ENCODE measurements at places on chromosomes 2 and 18. TPM values are rescaled to one million over a fixed set of nuclear protein-coding genes. Genes with fewer than 3 reads are reported as not detected.
A peak's percentile ranks its signal among the peaks of the same experiment; 100 is the strongest.

BOLL gene
- 3.0 TPM for polyA plus RNA-seq

AFF3 gene
- polyA plus RNA-seq, result 3.9 TPM

RBM45 gene
- polyA plus RNA-seq, result 9.6 TPM

ACVR1C gene
- 0.19 TPM for polyA plus RNA-seq

WDR35 gene
- 7.5 TPM for polyA plus RNA-seq

TPO gene
- polyA plus RNA-seq, result 0.25 TPM

LRRC30 gene
- 9.2 TPM for polyA plus RNA-seq

ANKRD23 gene
- 13.8 TPM for polyA plus RNA-seq

ATP6V1C2 gene
- 1.7 TPM for polyA plus RNA-seq

SERTAD2 gene
- polyA plus RNA-seq, result 30.7 TPM

PHOSPHO2 gene
- polyA plus RNA-seq, result 4.1 TPM

GRCh38 chr2:67716895-67717396, 319.8 kb downstream of the ETAA1 start:
- DNase-seq, result no peak

GRCh38 chr2:152223977-152224376, 48.4 kb upstream of the STAM2 start:
- DNase-seq, result peak; percentile 38

- no peak for DNase-seq
These were observed 317.4 kb upstream of the SOX11 start for GRCh38 chr2:5374762-5375161.

DNA sequence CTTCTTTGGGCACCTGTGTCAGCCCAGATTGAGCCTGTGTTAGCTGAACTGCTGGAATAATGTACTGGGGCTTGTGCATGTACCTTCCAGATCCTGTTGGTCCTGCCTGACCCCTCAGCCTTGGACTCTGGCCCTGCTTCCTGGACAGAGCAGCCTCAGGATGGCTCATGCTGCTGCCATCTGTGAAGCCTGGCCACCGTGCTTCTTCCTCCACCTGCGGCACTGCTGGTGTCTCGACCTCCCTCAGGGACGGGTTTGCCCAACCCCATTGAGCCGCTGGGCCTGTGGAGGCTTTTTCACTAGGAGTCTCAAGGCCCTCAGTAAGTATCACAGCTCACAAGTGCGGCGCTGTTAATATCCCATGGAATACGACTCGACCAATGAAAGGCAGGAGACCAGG, 342.7 kb downstream of the TGIF1 start:
- DNase-seq, result no peak

DNA sequence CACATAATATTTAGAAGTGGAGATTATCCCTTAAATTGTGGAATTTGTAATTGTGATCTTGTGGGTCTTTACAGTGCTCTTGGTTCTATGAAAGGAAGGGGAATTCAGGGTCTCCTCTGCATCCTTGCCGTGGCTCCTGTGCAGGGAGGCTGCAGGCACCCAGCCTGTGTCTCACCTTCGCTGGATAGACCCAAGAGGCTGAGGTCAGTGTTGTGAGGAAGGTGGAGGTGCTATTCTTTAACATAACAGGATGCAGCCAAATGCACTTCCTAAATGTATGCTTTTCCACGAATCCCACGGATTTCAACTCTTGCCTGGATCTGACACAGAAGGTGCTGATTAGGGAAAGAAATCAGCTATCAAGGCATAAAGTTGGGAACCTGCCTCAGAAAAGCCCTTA, 69.5 kb downstream of the TMEM18 start:
- no peak for DNase-seq

DNA sequence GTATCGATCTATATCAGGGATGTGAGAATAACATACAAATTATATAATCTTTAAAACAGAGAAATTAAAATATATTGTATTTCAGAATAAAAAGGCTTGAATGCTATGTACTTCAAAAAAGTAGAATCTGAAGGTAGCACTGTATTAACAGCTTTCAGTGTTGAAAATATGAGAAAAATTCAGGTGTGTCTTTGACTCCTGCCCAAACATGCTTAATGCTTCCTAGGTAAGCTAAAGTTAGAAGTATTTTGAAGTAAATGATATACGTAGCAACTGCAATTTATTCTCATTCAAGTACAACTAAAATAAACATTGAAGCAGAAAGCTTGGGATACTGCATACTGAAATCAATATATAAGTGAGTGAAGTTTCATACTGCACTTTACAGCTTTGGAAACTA, 1082.0 kb upstream of the ACVR2A start:
- no peak for DNase-seq

GRCh38 chr2:105272176-105272575, 30.6 kb downstream of the GPR45 start:
- DNase-seq, result no peak

- peak; percentile 57 for DNase-seq
These were observed 860.6 kb upstream of the ZEB2 start for GRCh38 chr2:145380436-145381017.

GRCh38 chr18:26650310-26651268, 102.2 kb upstream of the KCTD1 start:
- no peak for DNase-seq

DNA sequence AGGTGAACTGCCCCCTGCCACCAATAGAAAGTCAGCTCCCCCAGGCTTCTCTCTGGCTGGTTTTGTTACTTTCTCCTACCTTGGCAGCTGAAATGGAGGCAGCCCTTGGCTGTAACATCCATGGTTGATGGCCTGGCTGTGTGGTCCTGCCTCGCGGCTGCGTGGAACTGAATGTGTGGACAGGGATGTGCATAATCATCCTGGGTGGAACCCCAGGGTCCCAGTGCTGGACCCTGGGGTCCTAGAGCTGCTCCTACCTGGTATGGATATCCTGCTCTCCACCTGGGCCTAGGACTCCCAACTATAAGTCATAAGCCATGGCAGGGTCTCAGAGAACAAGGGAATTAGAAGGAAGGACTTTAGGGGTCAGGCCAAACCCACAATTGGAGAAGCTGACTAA, 93.5 kb downstream of the CAPN13 start:
- no peak for DNase-seq

DNA sequence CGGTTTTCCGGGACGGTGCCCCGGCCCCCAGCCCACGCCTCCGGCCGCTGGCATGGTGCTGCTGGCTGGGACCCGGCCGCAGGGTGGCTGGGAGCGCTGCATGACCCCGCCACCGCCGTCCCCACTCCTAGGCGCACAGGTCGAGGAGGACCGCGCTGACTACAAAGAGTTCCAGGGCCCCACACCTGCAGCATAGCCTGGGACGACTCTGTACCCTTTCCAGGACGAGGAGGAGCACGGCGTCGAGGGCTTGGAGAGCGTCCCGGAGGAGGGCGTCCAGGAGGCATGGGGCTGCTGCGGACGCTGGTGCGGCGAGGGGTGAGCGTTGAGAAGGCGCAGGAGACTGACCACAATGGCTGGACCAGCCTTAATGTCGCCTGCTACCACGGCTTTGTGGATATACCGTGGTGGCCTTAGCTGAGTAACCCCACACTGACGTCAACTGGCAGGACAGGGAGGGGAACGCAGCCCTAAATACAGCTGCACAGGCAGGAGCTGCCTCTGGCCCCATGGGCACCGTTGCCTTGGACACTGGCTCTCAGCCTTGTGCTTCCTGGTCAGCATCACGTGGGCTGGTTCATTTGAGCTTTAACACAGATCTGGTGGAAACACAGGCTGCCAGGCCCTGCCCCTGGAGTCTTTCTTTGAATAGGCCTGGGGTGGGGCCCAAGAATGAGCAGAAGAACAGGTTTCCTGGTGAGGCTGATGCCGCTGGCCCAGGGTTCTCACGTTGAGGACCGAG, 40.9 kb upstream of the TRIM43B start:
- no peak for DNase-seq

GRCh38 chr2:58046585-58047372, at the start of gene VRK2:
Gene VRK2 (plus strand): TSS chr2:58046806. CDS start chr2:58048832, 2,026 bp downstream.
- DNase-seq, result peak; percentile 88

DNA sequence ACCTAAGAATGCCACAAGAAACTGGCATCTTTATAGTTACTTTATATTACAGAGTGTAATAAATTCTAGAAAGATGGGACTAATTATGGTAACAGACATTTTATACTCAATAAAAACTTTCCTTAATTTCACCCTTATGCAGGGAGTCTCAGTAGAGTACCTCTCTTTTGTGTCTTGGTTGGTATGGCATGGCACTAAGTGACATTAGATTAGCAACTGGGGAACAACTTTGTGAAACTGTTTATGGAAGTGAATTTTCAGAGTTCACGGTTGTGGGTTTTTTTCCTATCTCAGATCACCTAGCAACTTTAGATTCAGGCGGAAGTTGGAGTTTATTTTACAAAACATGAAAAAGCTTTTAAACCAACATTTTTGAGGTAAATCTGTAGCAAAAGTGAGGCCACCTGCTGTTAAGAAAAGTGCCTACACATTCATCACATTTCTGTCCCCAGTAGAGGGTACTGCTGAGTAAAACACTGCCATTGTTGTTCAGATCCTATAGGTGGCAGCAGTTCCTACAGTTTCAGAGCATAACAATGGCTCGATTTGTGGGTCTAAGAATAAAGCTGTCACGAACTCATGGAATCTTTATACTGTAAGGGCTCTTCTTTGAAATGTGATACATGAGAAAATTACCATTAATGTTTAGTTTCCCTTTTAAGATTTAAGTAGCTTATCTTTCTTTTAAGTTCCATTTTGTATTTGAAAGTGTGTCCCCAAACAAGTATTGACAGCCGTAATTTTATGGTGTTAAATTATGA, 117.6 kb downstream of the CAMKMT start:
- peak; percentile 70 for DNase-seq

DNA sequence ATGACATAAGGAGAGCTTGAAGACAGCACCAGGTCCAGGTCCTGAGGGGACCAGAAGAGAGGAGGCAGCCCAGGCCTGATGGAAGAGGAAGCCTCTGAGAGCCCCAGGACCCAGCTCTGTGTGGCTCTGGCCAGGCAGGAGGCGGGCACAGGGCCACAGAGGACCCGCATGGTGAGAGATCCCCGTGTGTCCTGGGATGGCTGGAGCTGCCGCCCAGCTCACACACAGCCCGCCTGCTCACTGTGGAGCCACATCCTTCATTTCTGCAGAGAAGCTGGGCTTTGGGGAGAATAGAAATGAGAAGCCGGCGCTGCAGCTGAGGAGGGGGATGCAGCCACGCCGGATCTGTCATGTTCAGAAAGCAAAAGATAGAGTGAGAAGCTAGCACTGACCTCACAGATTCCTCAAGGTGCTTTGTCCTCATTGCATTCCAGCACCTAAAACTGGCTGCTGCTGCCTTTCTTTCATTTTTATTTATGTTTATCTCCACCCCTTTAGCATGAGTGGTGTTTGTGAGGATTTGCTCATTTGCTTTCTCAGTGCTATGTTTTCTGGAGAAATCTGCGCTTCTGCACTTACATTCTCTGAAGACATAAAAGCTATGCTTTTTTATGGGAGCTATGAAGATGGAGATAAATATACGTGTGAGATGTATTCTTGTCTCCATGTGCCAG, 307.6 kb upstream of the MYT1L start:
- DNase-seq, result no peak

DNA sequence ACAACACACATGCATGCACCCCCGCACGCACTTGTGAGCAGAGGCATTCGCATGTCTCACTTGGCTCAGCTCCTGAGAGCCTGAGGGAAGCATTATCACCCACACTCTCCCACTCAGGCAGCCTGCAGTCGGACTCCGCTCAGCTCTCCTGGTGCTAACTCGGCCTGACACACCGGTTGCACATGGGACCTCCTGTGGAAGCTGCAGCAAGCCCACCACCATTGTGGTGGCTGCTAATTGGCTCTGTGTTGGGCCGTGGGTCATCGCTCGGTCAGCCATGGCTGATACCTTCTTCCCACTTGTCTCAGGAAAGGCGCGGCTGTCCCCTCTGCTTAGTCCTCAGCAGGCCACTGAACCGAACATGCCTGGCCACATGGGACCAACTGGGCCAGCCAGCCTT, 13.7 kb upstream of the TEX261 start:
- no peak for DNase-seq

- no peak for DNase-seq
These were observed 117.9 kb upstream of the NETO1 start for GRCh38 chr18:72985686-72986085.

DNA sequence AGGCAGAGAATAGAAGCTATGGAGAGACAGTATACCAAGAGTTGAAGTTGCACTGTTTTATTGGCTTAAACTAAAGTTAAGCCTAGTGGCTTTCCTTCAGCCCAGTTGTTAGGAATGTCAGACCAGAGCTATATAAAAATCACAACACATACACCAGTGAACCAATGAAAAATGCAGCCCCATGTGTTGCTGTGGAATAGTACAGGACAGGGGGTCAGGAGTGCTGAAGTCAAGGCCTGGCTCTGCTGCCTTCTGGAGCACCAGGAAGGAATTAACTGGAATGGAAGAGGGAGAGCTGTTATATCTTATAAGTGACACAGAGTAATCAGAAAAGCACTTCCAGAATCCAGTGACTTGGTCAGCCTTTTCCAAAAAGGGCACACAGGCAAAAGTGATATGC, 58.9 kb downstream of the OSR1 start:
- DNase-seq, result no peak

DNA sequence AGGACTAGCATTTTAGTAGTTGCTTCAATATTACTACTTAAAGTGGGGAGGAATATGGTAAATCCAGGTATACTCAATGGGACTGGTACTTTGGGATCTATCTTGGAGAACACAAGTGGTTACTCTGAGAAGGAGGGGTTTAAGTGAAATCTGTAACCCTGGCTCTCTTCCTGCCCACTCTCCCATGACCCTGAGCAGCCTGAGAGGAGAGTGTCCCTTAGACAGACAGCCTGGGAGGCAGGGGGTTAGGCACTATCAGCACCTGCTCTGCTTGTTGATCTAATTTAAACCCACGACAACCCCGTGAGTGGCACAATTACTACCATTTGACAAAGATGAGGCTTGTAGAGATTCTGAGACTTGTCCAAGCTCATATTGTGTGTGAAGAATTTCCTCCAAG, 395.5 kb downstream of the ALK start:
- no peak for DNase-seq

DNA sequence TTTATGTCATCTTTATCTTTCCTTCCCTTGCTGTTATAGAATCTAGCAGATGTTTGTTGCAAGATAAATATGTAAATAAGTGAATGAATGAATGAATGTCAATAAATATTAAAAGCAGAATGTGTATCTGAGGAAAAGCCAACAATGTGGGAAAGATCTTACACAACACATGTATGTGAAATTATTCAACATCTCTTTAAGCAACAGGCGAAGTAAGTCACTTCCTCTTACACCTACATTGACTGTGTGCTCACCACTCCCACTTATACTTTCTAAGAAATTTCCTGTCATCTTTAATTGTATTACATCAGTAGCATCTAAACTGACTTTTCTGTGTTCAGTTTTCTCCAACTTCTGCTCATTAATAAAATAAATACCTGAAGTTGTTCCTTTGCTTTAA, 43.0 kb downstream of the RAD51AP2 start:
- DNase-seq, result no peak

DNA sequence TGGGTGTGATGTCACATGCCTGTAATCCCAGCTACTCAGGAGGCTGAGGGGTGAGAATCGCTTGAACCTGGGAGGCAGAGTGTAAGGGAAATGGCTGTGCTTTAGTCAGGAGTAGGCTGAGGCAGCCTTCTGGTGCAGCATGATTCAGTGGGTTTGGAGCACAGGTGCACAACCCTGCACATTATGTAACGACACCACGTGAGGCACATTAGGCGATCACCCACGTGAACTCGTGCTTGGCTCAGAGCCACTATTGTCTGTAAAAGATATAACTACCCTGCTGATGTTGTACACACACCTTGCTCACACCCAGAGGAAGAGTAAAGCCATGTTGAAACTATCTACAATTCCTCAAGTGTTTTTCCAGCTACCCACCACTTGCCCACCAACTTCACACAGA, 54.8 kb upstream of the ZC3H15 start:
- DNase-seq, result no peak

Data from hindlimb muscle (tissue), 1 donor.